CD4-positive, alpha-beta T cell treated with Interleukin-21 for 1 hour (primary cell): ENCODE measurements at places on chromosomes 2 and 18.

DNA sequence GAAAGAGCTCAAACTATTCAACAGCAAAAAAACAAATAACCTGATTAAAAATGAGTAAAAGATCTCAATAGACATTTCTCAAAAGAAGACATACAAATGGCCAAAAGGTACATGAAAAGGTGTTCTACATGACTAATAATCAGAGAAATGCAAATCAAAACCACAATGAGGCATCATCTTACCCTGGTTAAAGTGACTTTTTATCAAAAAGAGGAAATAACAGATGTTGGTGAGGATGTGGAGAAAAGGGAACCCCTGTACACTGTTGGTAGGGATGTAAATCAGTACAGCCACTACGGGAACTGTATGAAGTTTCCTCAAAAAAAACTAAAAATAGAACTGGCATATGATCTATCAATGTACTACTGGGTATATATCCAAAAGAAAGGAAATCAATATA, 39.8 kb upstream of the TMEM163 start:
- peak; percentile 12 for DNase-seq

DNA sequence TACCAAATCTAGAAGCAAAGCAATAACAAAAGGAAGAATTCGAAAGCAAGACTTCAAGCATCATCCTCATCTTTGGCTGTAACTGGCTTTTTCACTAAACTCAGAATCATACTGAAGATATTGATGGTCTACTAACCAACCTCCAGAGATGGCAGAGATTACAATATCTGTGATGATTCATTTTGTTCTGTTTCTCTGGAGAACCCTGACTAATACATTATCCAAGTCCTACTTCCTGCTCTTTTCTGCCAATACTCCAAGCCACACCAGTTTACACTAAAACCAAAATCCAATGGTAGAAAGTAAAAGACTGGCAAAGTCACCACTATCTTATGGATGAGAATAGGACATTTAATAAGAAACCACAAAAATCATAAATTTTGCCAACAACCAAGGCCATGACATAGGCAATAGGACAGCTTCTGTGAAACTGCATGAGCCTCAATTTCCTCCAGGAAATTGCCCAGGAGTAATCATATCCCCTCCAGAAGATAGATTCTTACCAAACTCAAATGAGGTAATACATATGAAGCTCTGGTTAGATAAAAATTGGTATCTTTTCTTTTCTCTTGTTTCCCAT, 159.8 kb downstream of the METTL4 start:
- DNase-seq: no peak

GRCh38 chr2:157443795-157444640, at the start of gene CYTIP:
CYTIP (minus strand) TSS chr2:157444089; CDS start chr2:157444020, 69 bp downstream.
- DNase-seq: peak; percentile 84

DNA sequence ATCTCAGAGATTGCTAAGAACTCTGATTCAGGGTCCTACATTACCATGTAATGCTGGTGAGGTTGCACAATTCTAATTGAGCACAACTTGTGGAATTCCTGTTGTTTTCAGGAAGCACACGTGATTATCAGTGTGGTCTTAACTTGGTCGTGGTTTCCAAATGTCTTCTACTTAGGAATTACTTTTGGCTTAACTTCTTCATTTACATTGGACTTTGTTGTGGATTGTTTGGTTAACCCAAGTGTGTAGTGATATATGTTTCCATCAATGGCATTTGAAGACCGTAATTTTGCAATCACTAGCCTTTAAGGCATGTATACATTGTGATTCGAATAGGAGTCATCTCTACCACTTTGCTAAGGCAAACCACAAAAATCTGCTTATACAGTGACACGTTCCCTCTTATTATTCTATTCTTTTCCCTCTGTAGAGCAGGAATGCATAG, 373.3 kb downstream of the IRS1 start:
- no peak for DNase-seq

- no peak for DNase-seq
These were observed 2108.8 kb upstream of the PIK3C3 start for GRCh38 chr18:39846265-39846664.

- no peak for DNase-seq
These were observed 89.4 kb upstream of the EML6 start for GRCh38 chr2:54634021-54634420.

DNA sequence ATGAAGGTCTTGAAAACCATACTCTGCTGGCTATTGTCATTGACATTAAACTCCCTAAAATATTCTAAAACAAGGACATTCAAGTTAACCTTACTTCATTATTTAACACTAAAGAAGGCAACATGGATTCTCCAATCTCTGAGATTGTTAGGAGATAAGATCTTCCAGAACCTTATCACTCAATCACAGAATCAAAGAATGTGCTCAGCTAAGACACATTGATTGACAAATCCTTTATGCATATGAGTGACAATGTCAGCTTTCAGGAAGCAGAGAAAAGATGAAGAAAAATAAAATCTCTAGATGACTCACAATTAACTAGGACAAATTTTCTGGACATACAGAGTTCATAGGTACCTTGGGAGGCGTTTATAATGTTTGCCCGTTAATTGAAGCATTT, 787.2 kb downstream of the TSN start:
- DNase-seq: no peak

- no peak for DNase-seq
These were observed 39.5 kb upstream of the MARCO start for GRCh38 chr2:118902266-118903028.

DNA sequence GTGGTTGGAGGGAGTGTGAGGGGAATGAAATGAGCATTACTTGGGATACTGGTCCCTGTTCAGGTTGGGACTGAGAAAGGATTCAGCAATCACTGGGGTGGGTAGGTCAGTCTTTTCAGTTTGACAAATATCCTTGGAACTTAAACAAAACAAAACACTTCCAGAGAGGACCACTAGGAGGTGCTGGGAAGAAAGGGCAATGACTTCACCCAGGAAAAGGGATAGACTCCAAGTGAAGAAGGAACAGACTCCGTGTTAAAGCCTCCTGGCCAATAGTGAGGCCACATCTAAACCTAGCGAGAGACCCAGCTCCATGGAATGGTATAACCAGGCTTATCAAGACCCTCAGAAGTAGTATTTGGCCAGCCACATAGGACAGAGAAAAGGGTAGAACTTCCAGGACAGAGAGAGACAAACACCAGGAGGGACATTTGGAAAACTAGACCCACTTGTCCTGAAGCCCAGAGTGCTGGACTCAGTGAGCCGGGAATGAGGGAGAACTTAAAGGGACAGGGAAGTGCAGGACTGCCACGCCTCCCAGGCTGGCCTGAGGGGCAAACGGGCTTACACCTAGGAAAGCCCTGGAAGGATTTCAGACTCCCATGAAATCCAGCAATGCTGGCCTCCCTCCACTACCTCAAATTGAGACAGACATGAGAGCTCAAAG, 19.6 kb upstream of the KCNG3 start:
- no peak for DNase-seq

- DNase-seq: no peak
These were observed 217.3 kb downstream of the ETAA1 start for GRCh38 chr2:67614454-67614853.

GRCh38 chr18:23231340-23232021, 96.2 kb downstream of the CABLES1 start:
- DNase-seq: peak; percentile 84

DNA sequence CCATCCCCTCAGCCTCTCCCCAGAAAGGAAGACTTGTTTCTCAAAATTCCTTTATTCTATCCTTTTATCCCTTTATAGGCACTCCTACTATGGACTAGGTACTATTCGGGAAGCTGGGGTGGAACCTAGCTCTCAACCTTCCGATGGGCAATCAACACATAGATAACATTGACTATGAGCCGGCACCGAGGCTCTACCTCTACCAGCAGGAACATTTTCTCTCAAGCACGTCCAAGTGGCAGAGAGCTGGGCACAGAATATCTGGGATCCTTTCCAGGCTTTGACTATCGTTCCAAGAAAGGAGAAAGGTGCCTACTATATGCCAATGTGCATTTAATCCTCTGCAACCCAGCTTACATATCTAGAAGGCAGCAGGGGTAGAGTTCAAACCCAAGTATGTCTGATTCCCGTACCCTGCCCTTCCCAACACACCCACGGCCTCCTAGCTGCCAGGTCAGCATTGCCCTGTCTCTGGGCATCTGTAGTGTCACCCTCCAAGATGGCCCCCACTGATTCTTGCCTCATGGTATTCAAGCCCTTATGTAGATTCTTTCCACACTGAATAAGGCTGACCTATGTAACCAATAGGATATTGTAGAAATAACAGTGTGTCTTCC, 28.3 kb downstream of the TNS1 start:
- no peak for DNase-seq

DNA sequence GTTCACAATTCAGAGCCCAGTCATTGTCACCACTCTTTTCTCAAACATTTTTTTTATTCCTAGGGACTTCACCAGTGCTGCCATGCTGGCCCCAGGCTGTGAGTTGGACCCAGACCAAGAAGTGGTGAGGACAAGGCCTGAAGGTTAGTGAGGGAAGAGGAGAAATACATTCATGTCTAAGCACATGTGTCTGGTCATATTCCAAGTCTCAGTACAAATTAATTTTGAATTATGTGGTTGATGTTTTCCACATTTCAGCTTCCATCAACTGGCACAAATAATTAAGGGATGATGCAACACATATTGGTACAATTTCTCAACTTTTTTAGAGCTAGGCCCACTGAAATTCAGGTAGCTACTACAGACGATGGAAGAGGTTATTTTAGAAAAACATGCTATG, 106.6 kb upstream of the UPP2 start:
- DNase-seq: no peak

- no peak for DNase-seq
These were observed 98.2 kb downstream of the GAREM1 start for GRCh38 chr18:32372381-32373061.
